ENCODE measurements at places on chromosomes 16 and 17. TPM values are rescaled to one million over a fixed set of nuclear protein-coding genes. Genes with fewer than 3 reads are reported as not detected.

Gene FOXN1
- not detected for polyA plus RNA-seq

Gene NME4
- 37.5 TPM for polyA plus RNA-seq

Gene KRT28
- polyA plus RNA-seq, result not detected

Gene TPSD1
- 0.17 TPM for polyA plus RNA-seq

Gene ZNF594
- polyA plus RNA-seq, result 3.2 TPM

Gene IKZF3
- polyA plus RNA-seq, result 0.11 TPM

Gene KIF19
- 0.18 TPM for polyA plus RNA-seq

Gene CLEC10A
- 1.8 TPM for polyA plus RNA-seq

Gene TUBD1
- polyA plus RNA-seq, result 7.0 TPM

- DNase-seq, result no peak
These were observed 44.9 kb downstream of the CDRT4 start for GRCh38 chr17:15422392-15422965.

DNA sequence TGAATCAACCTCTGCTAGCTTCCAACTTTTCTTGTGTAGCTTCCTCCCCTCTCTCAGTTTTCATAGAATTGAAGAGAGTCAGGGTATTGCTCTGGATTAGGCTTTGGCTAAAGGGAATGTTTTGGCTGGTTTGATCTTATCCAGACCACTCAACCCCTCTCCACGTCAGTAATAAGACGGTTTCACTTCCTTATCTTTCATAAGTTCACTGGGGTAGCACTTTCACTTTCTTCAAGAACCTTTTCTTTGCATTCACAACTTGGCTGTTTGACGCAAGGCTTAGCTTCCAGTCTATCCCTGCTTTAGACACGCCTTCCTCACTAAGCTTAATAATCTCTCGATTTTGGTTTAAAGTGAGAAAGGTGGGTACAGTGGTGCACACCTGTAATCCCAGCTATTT lies 29.7 kb upstream of the OR1A2 start:
- DNase-seq, result no peak

DNA sequence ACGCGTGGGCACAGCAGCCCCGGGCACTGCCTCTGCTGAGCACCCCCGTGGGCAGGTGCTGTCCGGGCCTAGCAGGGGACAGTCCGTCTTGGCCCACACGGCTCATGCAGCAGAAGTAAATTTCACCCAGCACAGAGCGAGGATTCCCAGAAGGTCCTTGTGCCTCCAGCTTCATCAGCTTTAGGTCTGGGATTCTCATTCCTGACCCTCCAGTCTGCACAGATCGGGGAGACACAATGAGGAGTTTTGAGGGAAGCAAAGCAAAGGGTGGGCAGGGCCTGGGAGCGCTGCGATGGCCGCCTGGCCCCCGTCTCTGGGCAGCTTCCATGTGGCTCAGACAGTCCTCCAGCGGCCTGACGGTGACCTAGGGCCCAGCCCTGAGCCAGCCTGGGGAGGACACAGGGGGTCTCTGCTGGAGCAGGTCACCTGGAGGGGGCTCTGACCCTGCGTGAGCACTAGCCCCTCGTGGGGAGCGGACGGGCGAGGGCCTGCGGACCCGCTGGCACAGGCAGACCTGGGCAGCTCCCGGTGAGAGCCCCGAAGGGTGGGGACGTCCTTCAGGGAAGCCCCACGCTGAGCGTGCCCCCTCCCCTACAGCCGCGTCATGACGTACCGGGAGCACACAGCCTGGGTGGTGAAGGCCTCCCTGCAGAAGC lies 30.7 kb upstream of the CHMP6 start:
- peak; percentile 51 for DNase-seq

DNA sequence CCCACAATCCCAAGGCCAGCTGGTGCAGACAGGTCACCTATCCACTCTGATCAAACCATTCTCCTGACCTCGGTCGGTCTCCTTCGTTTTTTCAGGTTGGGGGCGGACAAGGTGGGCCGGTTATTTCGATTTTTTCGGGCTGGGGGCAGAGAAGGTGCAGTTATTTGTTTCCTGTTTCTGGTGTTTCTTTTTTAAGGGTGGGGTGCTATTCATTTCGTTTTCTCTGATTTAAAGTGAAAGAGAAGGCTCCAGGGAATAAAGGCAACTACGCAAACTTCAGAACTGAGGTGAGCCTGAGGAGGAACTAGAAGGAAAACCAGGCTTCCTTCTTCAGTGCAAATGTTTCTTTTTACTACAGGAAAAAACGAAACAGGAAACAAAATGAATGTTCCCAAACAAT lies 64.8 kb downstream of the ANKRD11 start:
- DNase-seq, result no peak

DNA sequence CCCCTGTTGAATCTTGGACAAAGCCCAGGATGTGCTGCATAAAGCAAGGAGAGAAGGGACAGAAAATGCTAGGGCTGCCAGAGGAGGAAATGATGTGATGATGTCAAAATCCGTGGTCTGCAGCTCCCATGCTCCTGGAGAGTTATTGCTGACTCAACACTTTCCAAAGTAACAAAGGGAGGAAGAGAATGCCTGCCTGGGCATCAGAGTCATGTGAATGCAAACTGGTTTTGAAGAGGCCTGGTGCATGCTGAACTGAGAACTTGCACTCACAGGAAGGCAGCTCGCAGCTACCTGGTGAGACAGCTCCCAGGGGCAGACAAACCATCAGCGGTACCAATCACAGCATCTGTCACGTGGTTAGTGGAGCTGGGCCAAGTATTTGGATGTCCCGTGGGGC lies 2.8 kb downstream of the MARVELD3 start:
- no peak for DNase-seq

- no peak for DNase-seq
These were observed 109.8 kb downstream of the CDK5R1 start for GRCh38 chr17:32596628-32597027.

- DNase-seq, result no peak
These were observed 33.7 kb upstream of the GSG1L start for GRCh38 chr16:28096983-28097899.

GRCh38 chr17:78125138-78125913 lies 3.2 kb downstream of the TMC6 start:
- no peak for DNase-seq

DNA sequence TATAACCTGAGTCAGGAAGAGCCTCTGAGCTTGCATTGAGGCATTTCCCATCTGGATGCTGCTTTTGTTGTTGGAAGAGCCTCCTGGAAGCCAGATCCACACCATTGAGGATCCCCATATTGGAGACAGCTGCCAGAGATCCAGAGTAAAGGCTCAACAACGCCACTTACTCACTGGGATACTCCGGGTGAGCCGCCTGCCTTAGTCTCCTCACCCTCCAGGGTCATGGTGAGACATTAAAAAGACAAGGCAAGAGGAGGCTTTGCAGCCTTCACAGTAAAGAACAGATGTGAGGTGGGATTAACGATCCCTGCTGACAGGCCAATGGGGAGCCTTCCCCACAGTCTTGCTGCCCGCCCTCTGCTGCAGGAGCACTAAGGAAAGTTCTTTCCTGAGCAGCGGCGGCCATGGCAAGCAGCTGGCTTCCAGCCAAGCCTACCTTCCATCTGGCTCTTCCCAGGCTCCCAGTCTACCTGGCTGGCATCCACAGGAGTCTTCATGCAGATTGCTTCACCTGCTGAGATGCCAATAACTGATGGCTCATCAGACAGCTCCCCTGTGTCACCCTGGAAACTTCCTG lies 198.5 kb downstream of the CYLD start:
- DNase-seq, result no peak

- no peak for DNase-seq
These were observed 16.7 kb downstream of the LLGL2 start for GRCh38 chr17:75542229-75542628.

DNA sequence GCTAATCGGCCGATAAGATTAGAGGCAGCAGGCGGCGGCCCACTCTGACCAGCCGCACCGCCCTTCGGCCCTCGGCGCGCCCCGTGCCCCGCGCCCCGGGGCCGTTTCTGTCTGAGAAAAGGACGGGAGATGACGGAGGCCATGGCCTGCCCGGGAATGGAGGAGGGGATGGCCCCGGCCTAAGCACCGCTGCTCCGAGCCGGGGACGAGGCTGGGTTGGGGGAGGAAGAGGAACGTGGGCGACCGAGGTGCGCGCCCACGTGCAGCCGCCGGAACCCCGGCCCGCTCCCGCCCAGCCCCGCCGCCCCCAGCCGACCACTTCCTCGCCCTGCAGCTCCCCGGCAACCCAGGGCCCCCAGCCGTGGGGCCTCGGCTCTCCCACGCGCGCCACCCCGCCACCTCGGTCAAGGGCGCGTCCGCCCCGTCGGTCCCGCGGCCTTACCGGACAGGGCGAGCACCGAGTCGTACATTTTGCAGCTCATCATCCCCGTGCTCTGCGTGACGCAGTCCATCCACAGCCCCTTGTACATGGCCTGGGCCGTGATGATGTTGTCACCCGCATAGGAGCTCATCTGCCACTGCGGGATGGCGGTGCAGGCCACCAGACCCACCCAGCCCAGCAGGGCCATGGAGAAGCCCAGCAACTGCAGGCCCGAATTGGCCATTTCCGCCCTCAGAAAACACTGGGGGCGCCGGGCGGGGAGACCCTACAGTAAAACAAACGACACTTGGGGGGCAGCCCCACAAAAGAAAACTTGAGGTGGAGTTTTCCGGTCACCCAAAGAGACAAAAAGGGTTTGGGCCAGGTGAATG lies 693 bp downstream of the CLDN7 start:
- DNase-seq, result no peak

- no peak for DNase-seq
These were observed 170.3 kb downstream of the FOXL1 start for GRCh38 chr16:86748652-86749051.

DNA sequence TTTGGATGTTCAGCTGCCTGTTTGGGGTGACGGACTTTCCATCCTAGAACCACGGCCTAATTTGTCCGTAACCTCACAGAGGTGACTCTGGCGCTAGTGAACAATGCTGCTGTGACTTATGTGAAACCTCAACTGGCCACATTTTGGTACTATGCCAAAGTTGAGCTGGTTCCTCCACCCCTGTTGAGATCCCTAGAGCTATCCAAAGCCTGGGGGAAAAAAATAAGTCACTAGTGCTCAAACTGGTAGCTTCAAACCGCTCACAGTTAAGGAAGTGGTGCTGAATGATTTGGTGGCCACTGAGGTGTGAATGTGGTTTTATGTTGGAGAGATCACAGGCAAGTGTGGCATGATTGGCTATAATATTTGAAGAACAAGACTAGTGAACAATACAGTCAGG lies 11.3 kb upstream of the TUBG2 start:
- no peak for DNase-seq

DNA sequence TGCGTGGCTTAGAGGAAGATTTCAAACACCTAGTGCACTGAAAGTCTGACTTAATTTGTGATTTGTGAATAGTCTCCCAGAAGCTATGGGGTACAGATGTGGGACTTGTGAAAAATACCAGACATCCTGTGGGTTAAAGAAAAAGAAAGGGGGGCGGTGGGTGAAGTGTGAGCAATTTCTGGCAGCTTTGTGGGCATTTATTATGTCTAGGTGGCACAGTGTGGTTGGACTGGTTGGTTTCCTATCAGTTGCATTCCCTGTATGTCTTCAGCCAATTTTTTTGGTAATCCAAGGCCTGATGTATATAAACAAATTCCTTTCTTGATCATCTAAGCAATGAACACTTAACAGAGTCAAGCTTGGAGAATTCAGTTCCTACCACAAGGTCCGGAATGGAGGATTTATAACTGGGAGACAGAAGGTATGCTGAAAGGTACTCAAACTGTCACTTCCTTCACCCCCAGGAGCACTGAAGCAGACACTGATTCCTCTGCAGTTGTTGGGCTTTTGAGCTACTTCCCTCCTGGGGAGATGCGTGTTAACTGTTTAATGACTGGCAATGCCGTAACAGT lies 211.6 kb downstream of the WWOX start:
- DNase-seq, result no peak

DNA sequence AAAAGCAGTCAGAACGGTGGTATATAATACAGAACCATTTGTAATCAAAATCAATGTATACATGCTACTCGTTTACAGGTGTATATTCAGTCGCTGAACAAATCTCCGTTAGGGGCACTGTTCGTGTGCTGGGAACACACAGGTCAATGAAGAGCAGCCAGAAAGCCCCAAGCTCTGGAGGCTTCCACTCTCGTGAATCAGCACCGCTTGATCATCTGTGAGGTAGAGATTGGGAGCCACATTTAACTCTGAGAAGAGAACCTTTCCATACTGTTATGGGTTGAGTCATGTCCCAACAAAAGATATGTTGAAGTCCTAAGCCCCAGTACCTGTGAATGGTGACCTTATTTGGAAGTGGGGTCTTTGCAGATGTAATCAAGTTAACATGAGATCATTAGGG lies 5.4 kb upstream of the CYTH1 start:
- DNase-seq, result no peak

GRCh38 chr17:6052926-6053325 lies 17.3 kb upstream of the WSCD1 start:
- DNase-seq, result no peak

DNA sequence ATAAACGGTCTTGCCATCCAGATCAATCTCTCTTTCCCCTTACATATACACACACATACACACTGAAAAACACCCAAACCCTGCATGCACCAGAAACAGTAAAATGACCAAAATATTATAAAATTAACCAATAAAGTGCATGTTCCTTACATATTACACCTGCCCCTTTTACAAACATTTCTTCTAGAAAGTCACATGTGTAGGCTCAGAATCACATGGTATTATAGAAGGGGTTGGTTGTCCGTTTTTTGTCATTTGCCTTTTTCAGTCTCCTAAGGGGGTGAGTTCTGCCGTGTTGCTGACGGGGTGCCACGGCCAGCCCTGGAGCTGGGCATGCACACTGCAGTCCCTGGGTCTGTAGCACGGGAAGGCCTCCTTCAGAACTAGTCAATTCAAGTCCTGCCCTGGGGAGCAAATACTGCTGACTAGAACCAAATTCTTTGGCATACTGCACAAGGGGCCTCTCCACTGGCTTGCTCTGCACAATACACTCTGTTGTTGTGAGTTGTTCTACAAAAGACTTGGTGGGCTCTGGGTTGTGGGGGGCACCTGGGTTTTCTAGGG lies 8.0 kb upstream of the CORO6 start:
- no peak for DNase-seq

GRCh38 chr16:89357055-89357816 lies 133.1 kb downstream of the ANKRD11 start:
- DNase-seq, result peak; percentile 55

DNA sequence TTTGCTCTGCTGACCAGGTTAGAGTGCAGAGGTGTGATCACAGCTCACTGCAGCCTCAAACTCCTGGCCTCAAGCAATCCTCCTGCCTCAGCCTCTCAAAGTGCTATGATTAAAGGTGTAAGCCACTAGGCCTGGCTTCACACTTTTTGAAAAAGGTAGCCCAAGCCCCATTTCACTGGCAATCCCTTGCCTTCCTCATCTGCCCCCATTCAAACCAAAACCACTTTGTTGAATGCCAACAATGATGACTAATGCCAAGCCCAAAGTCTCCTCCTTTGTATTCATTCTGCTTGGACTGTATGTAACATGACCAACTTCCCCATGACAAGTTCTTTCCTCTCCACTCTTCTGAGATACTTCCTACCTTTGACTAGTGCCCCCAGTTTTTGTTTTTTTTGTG lies 33.1 kb downstream of the N4BP1 start:
- no peak for DNase-seq

GRCh38 chr16:54219709-54220108 lies 66.9 kb downstream of the IRX3 start:
- no peak for DNase-seq

DNA sequence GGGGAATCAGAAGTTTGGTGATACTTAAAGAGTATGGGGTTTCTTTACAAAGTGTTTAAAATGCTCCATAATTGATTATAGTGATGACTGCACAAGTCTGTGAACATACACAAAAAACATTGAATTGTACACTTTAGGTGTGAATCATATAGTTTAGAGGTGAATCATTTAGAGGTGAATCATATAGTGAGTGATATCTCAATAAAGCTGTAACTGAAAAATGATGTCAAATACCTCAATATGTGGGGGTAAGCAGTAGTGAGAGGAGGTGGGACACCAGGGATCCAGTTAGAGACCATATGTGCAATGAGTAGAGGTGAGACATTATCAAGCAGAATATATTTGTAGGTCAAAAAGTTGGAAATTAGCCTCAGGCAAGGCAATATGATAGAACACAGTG lies 264.5 kb downstream of the PMP22 start:
- DNase-seq, result no peak
